ENCODE measurements at places on chromosomes 1 and 21. TPM values are rescaled to one million over a fixed set of nuclear protein-coding genes. Genes with fewer than 3 reads are reported as not detected.

The TEX38 gene
- total RNA-seq = not detected

The C2CD4D gene
- not detected for total RNA-seq

The NR1I3 gene
- total RNA-seq = not detected

The CD164L2 gene
- not detected for total RNA-seq

The SPATA46 gene
- not detected for total RNA-seq

The AKT3 gene
- 15.4 TPM for total RNA-seq

The ELAPOR1 gene
- total RNA-seq = 1.3 TPM

The CD52 gene
- total RNA-seq = not detected

The CLDN19 gene
- not detected for total RNA-seq

The BCAN gene
- total RNA-seq = not detected

The VWA5B1 gene
- not detected for total RNA-seq
